Natural killer cell treated with Interleukin-12 subunit alpha and Interleukin-12 subunit beta and Interleukin-15 and Interleukin-18, amount 100 ng/mL, for 72 hours (primary cell): ENCODE measurements at places on chromosomes 2 and 18.

GRCh38 chr2:130828461-130828860, 8.3 kb upstream of the ARHGEF4 start:
- H3K4me3 ChIP-seq: no peak overlapping the region
- H3K36me3 ChIP-seq: no peaks in the 10 kb centered on the region
- no peak for DNase-seq
- H3K27me3 ChIP-seq: peaks cover 4% of the 10 kb centered on the region
- no peak overlapping the region for H3K27ac ChIP-seq
- peaks cover 12% of the 10 kb centered on the region for H3K4me1 ChIP-seq

DNA sequence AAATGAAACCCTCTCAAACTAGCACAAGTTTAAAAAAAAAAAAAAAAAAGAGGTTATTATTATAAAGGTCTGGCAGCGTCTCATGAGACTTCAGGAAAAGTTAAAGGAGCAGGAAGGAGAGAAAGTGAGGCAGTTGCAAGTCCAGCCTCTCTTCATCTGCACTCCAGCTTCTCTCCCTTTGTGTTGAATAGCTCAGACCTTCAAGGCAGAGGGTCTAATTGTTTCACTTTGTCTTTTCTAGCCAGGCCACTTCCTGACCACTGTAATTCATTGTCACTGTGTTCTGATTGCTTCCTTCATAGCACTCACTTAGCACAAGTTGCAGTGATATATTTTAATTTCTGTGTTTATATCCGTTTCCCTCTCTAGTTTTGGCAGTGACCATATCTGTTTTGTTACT, 99.9 kb downstream of the SPATS2L start:
- peak overlapping the region; percentile 73 for H3K4me3 ChIP-seq
- peaks cover 42% of the 10 kb centered on the region for H3K4me1 ChIP-seq
- no peaks in the 10 kb centered on the region for H3K27me3 ChIP-seq

- no peaks in the 10 kb centered on the region for H3K36me3 ChIP-seq
- H3K4me1 ChIP-seq: no peaks in the 10 kb centered on the region
- no peak overlapping the region for H3K4me3 ChIP-seq
- no peak overlapping the region for H3K27ac ChIP-seq
- DNase-seq: no peak
- no peaks in the 10 kb centered on the region for H3K27me3 ChIP-seq
Measured at GRCh38 chr2:133561045-133561852, 7.0 kb downstream of the NCKAP5 start.

GRCh38 chr2:18927525-18928232, 338.3 kb upstream of the NT5C1B start:
- no peak for DNase-seq
- H3K36me3 ChIP-seq: no peaks in the 10 kb centered on the region
- no peaks in the 10 kb centered on the region for H3K4me1 ChIP-seq
- H3K4me3 ChIP-seq: no peak overlapping the region
- H3K27ac ChIP-seq: no peak overlapping the region
- H3K27me3 ChIP-seq: no peaks in the 10 kb centered on the region

- H3K4me3 ChIP-seq: no peak overlapping the region
- peaks cover 4% of the 10 kb centered on the region for H3K4me1 ChIP-seq
- no peak overlapping the region for H3K27ac ChIP-seq
Measured at GRCh38 chr2:38557217-38557616, 45.5 kb downstream of the HNRNPLL start.
